ENCODE measurements at places on chromosomes 12 and 14.

DNA sequence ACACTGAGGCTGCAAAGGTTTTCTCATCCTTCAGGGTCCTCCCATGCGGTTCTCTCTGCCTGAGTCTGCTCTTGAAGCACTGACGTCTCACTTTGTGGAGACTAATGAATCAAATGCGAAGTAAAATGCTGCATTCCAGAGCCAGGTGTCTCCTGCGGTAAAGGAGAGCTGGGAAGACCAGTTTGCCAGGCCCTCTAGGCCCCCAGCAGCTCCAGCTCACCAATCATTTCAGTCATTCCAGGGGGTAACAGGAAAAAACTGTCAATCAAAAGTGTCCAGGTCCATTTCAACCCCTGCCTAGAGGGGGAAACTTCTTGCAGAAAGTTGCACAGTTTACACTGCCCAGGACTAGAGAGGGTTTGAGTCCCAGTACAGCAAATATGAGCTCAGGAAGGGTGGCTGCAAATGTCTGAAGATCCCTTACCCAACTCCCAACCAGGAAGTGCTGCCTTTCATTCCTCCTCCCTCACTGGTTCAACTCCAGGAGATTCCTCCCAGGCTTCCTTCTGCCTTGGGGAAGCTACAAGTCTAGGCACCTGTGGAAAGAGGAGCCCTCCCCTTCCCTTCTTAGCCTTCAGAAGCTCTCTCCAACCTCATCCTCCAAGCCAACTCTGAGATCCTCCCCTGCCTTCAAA lies 2.7 kb upstream of the NXPH4 start:
- DNase-seq = no peak

- no peak for DNase-seq
Observed at GRCh38 chr14:89466944-89467343, 49.9 kb upstream of the FOXN3 start.

GRCh38 chr12:63922474-63922873 lies 78.0 kb downstream of the SRGAP1 start:
- no peak for DNase-seq

GRCh38 chr12:47734725-47735480 lies 9.6 kb upstream of the ENDOU start:
- no peak for DNase-seq

- DNase-seq = no peak
Observed at GRCh38 chr14:57573173-57573572, 79.5 kb upstream of the CCDC198 start.

- no peak for DNase-seq
Observed at GRCh38 chr12:58833853-58834252, 86.5 kb downstream of the LRIG3 start.

DNA sequence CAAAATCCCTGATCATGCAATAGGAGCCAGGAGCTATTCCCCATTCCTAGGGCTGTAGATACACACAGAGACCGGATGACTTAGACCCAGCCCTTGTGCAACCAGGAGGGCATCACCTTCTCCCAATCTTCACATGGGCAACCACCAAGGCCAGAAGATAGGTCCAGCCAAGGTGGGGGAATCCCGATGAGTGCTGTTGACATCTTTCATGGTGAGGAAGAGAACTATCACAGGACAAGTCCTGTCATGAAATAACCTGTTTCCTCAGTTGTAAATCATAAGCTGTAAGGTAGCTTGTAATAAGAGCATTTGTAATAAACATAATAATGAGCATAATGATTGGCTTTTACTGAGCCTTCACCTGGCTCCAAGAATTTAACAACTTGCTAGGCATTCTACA lies 89.5 kb downstream of the GCH1 start:
- DNase-seq = no peak

- no peak for DNase-seq
Observed at GRCh38 chr14:99240627-99241324, 31.2 kb downstream of the BCL11B start.

GRCh38 chr12:100564090-100564489 lies 9.4 kb upstream of the GAS2L3 start:
- no peak for DNase-seq

GRCh38 chr12:121238086-121238485 lies 28.2 kb downstream of the P2RX4 start:
- no peak for DNase-seq

- no peak for DNase-seq
Observed at GRCh38 chr14:92601757-92602417, 88.3 kb downstream of the RIN3 start.

DNA sequence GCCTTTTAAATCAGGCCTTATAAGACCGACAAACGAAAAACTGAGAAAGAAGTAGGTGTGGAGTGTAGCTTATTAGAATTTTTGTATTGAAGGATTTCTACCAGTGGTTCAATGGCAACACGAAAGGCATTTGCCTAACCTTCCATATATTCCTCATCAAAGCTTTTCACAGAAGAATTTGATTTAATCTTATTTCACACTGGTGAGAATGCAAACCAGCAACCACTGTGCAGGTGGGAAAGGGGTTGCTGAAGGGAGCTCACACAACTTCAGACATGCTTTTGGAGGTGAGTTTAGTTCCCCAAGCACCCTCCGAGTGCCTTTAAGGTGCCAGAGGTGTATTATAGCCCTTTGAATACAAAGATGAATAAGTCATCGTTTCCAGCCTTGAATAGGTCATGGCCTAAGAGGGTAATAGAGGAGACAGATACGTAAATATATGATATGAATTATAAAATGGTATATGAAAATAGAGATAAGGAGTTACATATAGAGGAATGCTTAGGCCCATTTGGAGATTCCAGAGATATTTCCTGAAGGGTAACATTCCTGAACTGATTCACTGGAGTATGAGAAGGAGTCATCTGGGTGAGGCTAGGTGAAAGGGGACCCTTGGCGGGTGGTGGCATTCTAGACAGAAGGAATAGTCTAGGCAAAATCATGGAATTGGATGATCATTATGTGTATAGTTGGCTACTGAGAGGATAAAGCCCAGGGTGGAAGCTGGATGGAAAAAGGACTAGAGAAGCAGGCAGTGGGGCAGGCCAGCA lies 6.4 kb downstream of the ERP27 start:
- DNase-seq = no peak
